ENCODE measurements at places on chromosomes 7 and 10. TPM values are rescaled to one million over a fixed set of nuclear protein-coding genes. Genes with fewer than 3 reads are reported as not detected.

- H3K36me3 ChIP-seq = no peaks in the 10 kb centered on the region
- H3K27me3 ChIP-seq = peaks cover 61% of the 10 kb centered on the region
- no peak for DNase-seq
- no peak overlapping the region for H3K27ac ChIP-seq
- H3K4me1 ChIP-seq = peaks cover 2% of the 10 kb centered on the region
Observed at GRCh38 chr7:19117870-19118608, 603 bp upstream of the TWIST1 start.

- no peak overlapping the region for H3K27ac ChIP-seq
- no peaks in the 10 kb centered on the region for H3K36me3 ChIP-seq
- DNase-seq = no peak
- H3K27me3 ChIP-seq = peaks cover 17% of the 10 kb centered on the region
- H3K4me1 ChIP-seq = no peaks in the 10 kb centered on the region
Observed at GRCh38 chr10:62323751-62324150, 50.4 kb upstream of the ZNF365 start.

- H3K27me3 ChIP-seq = no peaks in the 10 kb centered on the region
- H3K4me1 ChIP-seq = no peaks in the 10 kb centered on the region
- H3K4me3 ChIP-seq = no peak overlapping the region
- H3K27ac ChIP-seq = no peak overlapping the region
Observed at GRCh38 chr10:51860257-51860656, 160.9 kb upstream of the CSTF2T start.

The ELAPOR2 gene
- total RNA-seq = 3.0 TPM
